ENCODE measurements at places on chromosomes 2 and 18.

DNA sequence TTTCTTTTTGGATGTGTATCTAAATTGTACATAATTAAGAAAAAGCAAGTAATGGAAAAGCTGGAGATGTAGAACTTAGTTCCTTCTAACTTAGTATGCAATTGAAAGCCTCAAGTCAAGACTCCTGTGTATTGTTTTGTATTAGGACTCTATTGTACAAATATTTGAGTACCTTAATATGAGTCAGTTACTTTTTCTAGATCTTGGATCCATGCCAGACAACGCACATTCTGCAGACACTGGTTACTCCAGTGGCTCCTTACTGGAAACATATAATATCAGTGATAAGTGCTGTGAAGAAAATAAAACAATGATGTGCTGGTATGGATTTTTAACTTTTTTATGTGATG is 1.5 kb downstream of the SLC39A10 start:
- DNase-seq: peak; percentile 75

DNA sequence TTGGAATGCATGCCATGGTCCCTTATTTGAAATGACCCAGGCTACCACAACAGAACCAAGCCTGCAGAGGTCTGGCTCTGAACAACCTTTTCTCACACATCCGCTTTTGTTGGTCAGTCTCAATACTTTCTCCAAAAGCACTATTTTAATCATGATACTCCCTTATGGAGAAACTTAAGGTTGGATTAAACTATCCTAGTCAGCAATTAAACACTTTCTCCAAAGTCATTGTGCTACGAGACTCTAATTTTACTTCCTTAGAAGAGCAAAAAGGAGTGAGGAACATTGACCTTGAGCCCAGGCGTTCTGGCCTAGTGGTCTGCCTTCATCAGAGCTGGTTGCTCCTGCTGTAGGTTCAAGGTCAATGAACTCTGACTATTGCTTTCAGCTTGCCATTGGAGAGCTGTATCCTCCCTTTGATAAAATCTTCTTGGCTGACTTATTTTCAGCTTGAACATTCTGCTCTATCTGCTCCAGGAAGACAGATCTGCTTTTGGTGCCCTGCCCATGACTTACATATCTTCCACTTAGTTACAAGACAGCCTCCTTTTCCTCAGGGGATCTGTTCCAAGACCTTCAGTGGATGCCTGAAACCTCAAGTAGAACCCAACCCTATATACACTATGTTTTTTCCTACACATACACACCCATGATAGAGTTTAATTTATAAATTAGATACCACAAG is 91.2 kb downstream of the NCKAP5 start:
- no peak for DNase-seq

DNA sequence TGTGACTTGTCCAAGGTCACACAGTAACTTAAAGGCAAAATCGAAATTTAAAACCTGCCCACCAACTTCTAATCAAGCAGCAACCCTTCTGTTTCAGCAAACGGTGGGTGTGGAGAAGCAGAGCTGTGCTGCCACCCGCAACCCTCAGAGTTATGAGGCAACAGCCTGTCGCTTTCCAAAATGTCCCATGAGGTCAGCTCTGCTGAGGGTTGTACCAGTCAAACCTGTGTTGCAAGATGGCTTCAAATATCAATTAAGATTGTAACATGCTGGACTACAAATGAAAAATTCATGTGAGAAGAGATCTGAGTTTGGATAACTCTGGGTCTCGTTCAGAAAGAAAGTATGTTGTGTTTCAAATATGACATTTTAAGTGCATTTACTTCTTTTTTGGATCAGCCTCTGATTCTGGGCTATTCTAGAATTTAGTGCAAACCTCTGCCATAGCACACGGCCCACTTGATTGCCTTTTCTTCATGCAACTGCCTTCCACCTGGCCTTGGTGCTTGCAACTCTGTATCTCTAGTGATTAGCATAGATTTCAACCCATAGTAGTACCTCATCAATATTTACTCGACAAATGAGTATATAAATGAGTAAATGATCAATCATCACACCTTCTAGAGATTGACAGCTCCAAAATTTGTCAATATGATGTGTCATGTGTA is 69.3 kb downstream of the TIMM21 start:
- DNase-seq: no peak

GRCh38 chr18:37309861-37310260 is 255.7 kb downstream of the CELF4 start:
- no peak for DNase-seq

- DNase-seq: no peak
Measured at GRCh38 chr2:109324861-109325260, 195.9 kb downstream of the SH3RF3 start.

- peak; percentile 47 for DNase-seq
Measured at GRCh38 chr2:218997731-218998130, 4.5 kb upstream of the CRYBA2 start.

- DNase-seq: no peak
Measured at GRCh38 chr2:167493862-167494261, 605.6 kb downstream of the XIRP2 start.

GRCh38 chr2:1593371-1594122 is 150.8 kb downstream of the PXDN start:
- DNase-seq: peak; percentile 66

GRCh38 chr2:71174207-71174606 is 43.8 kb downstream of the MPHOSPH10 start:
- DNase-seq: no peak

DNA sequence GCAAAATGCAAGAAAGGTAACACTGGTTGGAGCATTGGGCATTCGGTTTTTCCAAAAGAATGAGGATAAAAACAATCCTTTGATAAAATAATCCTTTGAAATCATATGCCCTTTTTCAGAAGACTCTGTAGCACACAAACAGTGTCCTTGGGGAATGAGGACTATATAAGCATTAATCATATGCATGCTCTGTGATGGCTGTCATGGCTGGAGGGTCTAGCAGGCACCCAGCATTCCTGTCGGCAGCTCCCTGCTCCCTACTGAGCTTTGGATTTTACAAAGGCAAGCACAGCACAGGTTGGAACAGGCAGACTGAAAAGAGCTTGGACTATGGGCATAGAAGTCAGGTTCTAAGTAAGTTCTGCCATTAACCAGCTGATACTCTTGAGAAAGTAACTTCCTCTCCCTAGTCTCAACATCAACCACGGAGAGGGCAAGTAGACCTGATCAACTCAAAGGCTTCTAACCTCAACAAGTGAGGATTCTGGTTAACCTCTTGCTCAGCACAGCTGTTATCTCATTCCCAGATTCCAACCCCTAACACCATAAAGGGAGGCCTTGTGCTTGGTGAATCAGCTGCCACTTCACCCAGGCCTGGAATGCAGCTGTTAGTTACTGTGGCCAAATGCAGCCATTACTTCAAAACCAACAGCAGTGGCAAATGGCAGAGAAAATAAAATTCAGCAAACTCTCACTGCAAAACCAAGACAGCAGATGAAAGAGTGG is 29.5 kb downstream of the GALNT14 start:
- DNase-seq: no peak

GRCh38 chr18:48051945-48052840 is 121.7 kb upstream of the SMAD2 start:
- DNase-seq: no peak

DNA sequence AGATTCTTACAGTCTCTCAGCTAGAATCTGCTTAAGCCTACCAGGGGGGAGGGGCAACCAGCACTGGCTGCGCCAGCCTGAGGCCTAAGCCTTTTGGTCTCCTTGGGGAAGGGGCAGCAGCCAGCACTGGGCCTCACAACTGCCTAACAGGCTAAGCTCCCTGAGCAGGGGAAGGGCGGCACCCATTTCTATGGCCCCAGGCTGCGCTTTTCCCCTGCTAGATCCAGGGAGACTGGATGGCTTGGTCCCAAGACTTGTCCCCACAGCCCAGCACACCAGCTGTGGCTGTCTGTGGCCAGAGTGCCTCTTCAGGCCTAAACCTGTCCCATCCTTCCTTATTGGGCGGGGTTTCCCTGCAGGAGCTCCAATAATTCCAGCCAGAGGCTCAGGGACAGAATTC is 1230.3 kb upstream of the CRIM1 start:
- DNase-seq: no peak

DNA sequence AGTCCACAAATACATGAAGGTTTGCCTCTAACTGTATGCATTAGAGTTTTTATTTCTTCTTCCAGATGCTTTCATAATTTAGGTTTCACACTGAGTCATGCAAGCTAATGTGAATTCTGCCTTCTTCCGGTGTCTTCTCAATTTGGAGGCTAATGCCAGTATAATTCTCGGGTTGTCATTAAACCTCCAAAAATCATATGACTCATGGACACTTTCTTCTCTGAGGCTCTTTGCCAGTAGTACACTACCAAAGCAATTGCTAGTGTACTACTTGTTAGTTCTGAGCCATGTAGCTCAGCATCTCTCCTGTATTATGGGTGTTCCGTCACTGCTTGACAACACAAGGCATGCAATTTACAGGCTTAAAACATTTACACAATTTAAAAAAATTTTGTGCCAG is 137.1 kb downstream of the VWC2L start:
- DNase-seq: no peak

DNA sequence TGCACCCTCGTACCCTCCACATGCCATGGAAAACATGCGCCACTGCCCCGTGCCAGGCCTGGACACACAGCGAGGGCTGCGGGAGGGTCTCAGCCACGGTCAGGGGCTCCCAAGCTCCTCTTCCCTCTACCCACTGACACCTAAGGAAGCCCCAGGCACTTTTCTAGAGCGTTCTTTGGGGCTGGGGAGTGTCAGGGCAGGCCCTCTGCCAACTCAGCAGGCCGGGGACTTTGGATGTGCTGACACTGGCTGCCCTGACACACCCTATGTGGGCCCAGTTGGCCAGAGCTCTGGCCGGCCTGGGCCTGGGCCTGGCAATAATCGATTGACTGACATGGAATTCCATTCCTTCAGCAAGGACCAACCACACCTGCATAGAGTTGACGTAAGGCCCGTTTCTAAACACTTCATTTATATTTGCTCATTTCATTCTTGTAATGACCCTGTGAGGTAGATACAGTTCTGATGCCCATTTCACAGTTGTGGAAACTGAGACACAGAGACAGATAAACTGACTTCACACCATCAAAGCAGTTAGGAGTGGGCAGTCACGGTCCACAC is 70.5 kb downstream of the ZFP36L2 start:
- DNase-seq: no peak

- no peak for DNase-seq
Measured at GRCh38 chr2:178635897-178636296, 155.6 kb downstream of the PLEKHA3 start.

DNA sequence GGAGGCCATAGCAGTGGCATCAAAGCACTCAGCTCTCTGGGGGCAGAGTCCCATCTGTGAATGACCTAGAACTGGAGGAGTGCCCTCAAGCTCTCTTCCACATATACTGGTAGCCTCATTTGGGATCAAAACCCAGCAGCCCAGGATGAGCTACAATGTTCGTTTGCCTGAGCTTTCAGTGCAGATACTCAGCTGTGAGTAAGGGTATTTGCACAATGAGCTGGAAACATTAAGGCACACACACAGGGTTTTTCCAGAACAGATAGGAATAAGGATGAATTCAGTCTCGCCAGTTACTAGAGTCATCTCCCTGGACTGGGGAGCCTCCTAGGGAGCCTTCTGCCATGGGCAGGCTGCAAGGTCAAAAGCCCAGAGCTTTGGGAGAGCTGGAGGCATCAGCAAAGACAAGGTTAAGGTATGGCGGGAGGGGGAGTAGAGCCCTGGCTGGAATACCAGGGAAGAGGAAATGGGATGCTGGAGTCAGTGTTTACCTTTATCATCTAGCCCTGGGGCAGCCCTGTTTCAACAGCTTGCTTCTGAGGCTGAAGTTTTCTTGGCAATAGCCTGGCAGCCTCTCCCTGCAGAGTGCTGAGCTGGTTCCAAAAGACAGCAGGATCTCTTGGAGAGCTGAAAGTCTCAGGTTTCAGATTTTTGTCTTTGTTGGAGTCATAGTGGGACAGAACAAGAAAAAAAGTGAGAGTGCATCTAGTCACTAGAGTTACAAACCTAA is 187.7 kb downstream of the LOXHD1 start:
- peak; percentile 98 for DNase-seq

GRCh38 chr2:135744760-135745314 is 3.2 kb downstream of the UBXN4 start:
- DNase-seq: peak; percentile 32

- no peak for DNase-seq
Measured at GRCh38 chr2:64639691-64640090, 14.0 kb downstream of the SERTAD2 start.

DNA sequence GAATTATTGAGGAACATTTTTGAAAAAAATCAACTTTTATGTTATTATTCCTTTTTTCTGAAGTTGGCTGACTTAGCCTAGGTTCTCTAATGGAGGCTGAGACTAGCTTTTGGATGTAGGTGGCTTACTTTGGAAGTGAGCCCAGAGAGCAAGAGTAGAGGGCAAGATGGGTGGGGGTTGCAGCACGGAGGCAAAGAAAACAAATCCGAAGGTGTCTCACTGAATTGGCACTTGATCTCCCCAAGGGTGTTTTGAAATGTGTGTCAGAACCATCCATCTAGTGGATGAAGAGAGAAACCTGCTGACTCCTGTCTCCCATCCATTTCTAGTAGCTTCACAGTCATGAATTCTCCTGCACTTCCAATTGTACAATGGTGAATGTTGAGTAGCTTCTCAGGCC is 390.7 kb downstream of the TMEM182 start:
- no peak for DNase-seq

GRCh38 chr2:42101206-42102023 is 53.6 kb downstream of the PKDCC start:
- DNase-seq: peak; percentile 58

GRCh38 chr2:25521665-25522387 is 151.6 kb downstream of the DTNB start:
- DNase-seq: peak; percentile 66

DNA sequence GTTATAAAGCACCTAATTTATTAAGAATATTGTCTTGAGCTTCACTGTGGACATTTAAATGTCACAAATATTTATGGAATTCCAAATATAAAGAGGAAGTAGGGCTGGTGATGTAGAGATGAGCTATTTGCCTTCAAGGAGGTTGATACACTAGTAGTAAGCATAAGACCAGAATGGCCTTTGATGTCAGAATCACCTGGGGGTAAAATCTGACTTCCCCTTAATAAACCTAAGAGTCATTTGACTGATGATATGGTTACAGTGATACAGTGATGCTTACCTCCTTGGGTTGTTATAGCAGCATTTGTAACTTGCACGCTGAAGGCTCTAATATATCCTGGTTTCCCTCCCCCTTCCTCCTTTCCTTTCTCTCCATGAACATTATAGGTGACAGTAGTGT is 143.7 kb downstream of the CERS6 start:
- DNase-seq: no peak

DNA sequence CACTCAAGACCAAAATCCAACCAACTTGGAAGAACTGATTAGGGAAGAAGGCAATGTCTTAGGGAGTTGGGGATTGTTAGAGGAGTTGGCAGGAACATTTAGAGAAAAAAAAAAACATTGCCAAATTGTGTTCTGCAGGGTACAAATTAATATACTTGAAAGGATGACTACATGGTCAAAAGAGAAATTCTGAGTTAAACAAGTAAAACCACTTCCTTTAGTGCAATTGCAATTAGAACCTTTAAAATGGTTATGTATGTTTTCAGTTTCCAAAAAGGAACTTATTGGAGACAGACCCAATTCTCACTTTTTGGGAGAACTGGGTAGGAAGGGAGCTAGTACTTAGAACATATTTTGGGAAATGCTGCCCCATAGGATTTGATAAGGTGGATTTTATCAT is 137.9 kb downstream of the GPD2 start:
- no peak for DNase-seq

- DNase-seq: no peak
Measured at GRCh38 chr2:65456064-65456463, 23.7 kb upstream of the SPRED2 start.
